ENCODE measurements at places on chromosomes 12 and 14.

DNA sequence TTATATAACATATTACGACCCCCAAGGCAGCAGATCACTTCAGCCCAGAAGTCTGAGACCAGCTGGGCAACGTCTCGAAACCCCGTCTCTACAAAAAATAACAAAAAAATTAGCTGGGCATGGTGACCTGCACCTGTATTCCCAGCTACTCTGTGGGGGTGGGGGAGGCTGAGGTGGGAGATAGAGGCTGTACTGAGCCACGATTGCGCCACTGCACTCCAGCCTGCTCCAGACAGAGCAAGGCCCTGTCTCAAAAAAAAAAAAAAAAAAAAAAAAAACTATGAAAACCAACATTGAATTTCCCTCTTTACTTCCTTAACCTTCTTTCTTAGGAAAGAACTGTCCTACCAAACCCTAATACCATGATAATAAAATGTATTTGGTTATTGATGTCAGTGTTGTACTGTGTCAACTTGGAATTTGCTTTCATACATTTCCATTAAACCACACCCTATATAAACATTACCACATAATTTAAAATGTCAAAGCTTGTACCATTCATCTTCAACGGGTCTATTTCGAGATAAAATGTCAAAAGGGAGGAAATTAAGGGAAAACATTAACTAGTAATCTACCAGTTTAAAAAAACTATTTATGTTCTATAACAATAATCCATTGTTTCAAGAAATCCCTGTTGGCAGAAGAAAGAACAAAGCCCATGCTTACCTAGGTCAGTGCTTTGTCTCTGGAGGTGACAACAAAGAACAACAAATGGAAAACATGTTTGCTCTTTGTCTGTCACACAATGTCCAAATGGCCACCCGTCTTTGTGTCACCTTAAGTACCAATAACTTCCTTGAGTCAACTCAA lies 17.4 kb downstream of the GALNT4 start:
- DNase-seq, result no peak

DNA sequence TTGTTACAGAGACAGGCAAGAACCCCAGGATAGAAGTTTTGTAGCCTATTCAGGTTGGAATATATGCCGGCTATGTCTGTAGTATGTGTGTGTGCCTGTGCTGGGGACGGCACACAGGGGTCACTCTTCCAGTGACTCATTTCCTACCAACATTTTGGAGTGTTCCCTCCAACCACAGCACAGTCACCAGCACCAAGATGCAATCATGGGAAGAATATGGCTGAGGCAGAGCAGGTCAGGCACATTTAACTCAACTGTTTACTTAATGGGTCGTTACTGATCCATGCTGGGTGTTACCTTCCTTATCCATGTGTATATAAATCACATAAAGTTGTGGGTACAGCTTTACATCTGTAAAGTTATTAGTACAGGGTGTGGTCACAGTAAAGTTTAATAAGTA lies 178.3 kb downstream of the PRKD1 start:
- DNase-seq, result no peak

- DNase-seq, result no peak
Observed at GRCh38 chr14:25041898-25042297, 8.0 kb downstream of the STXBP6 start.

GRCh38 chr12:40170593-40170992 lies 54.2 kb upstream of the LRRK2 start:
- no peak for DNase-seq

- DNase-seq, result no peak
Observed at GRCh38 chr14:53979747-53980642, 23.4 kb upstream of the BMP4 start.

GRCh38 chr14:80981673-80982072 lies 26.3 kb downstream of the TSHR start:
- no peak for DNase-seq

DNA sequence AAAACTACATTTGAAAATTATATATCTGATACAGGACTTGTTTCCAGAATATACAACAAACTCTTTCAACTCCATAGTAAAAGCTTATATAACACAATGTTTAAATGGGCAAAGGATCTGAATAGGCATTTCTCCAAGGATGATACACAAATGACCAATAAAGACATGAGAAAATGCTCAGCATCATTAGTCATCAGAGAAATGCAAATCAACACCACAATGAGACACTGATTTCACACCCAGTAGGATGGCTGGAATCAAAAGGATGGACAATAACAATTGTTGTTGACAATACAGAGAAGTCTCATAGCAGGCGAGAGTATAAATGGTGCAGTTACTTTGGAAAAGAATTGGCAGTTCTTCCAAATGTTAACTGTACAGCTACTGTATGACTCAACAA lies 394.9 kb downstream of the BCL11B start:
- DNase-seq, result no peak

Data from C1 segment of cervical spinal cord (tissue), 14 donors.